ENCODE measurements at places on chromosomes 1 and 21.

DNA sequence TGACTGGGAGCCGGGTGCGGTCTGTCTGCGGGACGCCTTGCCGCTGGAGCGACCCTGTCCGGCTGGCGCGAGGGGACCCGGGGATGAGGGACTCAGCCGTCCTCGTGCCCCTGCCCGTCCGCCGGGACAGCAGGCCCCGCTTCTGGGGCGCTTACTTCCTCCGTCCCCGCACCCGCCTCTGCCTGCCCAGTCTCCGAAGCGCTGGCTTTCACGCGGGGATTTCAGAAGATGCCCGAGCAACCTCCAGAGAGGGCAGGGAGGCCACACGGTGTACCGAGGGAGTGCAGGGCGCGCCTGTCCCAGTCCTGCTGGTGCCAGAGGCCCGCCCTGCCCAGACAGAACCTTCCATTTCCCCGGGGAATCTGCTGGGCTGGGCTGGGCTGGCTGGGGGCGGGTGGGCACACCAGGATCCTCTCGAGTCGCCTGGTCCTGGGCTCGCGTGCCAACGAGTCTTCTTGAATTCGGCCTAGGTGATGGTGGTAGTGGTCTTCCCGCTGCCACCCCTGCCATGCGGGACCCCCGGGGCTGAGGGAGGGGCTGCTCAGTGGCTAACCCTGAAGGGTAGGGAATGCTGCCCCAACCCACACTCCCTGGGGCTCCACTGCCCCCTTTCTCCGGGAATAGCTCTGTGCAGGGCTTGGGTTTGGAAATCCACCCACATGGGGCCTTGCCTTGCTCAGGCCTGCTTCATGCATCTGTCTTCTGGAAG is 2.5 kb upstream of the TRPM2 start:
- no peak for DNase-seq

DNA sequence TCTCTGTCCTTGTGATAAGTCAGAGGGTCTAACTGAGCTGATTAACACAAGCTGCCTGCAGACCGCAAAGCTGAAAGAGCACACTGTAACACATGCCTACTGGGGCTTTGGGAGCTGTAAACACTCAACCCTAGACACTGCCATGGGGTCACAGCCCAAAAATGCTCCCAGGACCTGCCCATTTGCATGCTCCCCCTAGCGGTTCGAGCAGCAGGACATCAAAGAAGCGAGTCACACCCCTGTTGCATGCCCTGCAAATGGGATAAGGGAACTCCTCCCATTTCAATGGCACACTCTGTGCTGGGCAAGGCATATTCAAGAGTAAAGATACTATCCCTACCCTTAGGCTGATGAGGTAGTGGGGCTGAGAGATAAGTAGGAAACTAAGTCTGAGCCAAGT is 22.8 kb downstream of the LCE3E start:
- DNase-seq, result no peak

- no peak for DNase-seq
Measured at GRCh38 chr1:39243302-39243701, 38.8 kb downstream of the MACF1 start.

- no peak for DNase-seq
Measured at GRCh38 chr1:37840711-37841110, 18.7 kb downstream of the MTF1 start.

DNA sequence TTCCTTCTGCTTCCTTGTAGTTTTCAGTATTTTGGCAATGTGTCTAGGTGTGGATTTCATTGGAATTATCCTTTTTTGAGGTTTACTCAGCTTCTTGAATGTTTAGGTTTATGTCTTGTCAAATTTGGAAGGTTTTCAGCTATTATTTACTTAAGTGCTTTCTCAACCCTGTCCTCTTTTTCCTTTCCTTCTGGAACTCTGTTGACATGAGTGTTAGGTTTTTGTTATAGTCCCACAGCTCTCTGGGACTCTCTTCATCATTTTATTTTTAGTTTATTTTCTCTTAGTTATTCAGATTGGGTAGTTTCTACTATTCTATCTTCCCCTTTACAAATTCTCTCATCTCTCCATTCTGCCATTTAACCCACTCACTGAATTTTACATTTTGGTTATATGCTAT is 63.1 kb upstream of the GPR88 start:
- DNase-seq, result no peak

Data from activated naive CD8-positive, alpha-beta T cell treated with anti-CD3 and anti-CD28 coated beads, Interleukin-2, amount 50 U/mL, for 24 hours (primary cell).